Activated naive CD8-positive, alpha-beta T cell treated with anti-CD3 and anti-CD28 coated beads, Interleukin-2, amount 10 ng/mL, durations not matched to agents 7 days and 5 days (primary cell): ENCODE measurements at places on chromosomes 16 and 17. TPM values are rescaled to one million over a fixed set of nuclear protein-coding genes. Genes with fewer than 3 reads are reported as not detected.

DNA sequence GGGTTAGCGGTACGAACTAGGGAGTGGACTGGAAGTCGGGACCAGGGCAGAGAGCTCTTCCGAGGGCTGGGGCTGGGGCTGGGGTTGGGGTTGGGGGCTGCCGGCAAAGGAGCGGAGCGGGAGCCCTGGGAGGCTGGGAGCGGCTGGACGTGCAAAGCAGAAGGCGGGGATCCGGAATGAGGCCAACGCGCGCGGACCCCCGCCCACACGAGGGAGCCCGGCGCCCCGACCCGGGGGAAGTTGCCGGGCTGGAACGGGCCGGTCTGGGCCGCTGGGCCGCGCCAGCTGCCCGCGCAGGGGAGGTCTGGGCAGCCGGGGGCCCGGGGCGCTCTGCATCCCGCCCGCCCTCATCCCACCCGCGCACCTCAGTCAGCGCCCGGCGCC, 323 bp downstream of the ST3GAL2 start:
- no peak for DNase-seq

Gene PMFBP1
- total RNA-seq: 3.0 TPM

GRCh38 chr17:65604070-65604469, 42.6 kb upstream of the AXIN2 start:
- no peak for DNase-seq

DNA sequence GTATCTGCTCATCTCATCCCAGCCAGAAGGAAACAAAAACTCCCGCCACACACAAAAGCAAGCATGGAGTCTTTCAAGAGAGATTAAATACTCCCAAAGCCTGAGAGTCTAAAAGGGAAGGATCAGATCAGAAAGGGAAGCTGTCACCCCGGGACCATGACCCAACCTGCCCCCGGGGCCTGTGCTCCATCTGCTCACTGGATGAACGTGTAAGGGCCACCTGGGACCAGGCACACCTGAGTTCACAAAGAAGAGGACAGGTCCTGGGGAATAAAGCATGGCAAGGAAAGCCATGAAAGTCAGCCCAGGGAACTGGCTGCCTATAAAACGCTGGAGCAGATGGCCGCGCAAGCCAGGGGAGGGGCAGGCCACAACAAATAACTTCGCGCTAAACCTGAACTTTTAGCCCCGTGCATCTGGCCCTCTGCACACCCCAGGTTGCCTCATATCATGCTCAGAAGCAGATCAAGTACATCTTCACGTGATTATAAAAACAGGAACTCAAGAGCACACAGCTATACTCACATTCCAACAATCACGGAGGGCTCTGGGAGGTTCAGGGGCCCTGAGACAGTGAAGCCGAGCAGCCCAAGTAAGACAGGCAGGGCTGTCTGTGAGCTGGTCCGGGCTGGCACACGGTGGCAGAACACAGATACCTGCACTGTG, 3.4 kb downstream of the TMEM11 start:
- no peak for DNase-seq

- no peak for DNase-seq
These were observed 142.5 kb downstream of the CMIP start for GRCh38 chr16:81586977-81587625.

- no peak for DNase-seq
These were observed 2.7 kb upstream of the CEMP1 start for GRCh38 chr16:2533912-2534311.

DNA sequence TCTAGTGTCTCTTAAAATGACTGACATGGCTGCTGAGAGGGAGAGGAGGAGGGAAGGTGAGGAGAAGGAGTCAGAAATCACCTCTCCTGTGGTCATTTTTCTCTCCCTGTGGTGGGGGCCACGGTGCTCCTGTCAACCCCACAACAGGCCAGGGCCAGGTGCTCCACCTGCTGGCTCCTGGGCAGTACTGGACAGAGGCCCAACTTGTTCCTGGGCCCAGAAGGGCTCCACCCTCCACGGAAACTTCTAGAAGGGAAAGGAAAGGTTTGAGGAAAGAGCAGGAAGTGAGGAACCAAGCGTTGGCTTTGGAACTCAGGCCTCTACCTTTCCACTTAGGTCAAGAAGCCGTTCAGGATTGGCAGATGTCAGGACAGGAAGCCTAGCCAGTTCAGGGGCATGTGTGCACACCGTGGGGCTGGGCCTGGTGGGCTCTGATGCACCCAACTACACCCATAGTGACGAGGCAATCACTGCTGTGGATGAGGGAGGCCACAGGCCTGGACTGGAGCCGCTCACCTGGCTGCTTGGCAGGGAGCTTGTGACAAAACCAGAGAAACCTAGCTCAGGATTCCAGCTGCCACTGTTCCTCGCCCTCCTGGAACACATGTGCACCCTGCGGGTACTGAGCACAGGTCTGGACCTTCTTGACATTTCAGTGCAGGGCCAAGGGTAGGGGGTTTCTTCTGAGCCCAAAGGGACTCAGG, 36.1 kb downstream of the WNT3 start:
- no peak for DNase-seq
